Pancreas (tissue), 10 donors: ENCODE measurements at places on chromosomes 1 and 21.

DNA sequence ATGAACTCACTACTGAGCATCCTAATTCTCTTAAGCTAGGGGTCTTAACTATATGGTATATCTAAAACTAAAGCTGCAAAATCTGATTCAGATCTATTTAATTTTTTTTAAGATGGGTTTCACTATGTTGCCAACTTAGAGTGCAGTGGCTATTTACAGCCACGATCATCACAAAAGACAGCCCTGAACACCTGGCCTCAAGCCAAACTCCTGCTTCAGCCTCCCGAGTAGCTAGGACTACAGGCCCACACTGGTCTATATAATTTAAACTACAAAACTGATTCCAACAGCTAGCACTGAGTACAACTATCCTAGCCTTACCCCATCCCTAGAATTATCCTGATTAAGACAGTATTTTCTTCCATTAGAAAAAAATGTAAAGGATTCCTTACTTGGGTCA lies 37.1 kb downstream of the EIF4G3 start:
- no peak for DNase-seq

DNA sequence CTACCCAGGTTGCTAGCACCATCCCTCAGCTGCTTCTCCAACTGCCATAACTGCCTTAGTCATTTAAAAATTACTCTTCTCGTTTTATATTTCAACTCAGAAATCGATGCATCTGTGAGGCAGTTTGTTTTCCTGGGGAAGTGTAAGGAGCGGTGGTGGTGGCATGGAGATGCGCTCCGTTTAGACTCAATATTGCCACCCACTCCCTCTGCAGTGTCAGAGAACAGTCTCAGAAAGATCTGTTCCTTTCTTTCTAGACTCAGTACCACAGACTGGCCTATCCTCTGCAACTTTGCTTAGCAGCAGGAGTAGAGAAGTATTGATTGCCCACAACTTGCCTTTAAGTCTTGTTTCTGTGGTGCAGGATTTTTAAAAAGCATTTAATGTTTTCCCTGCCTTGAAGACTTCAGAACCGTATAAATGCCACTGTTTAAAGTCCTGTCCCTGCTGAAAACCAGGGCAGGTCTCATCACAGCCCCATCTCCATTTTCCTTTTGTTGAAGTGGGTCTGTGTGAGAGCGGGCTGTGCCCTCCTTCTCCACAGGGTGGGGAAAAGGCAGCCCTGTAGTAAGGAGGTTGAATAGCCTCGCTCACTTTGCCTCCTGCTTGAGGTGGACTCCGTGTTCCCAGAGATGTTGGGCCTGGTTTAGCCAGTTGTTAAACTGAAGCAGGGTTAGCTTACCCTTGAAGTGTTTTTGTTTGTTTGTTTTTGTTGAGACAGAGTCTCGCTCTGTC lies 105.2 kb downstream of the NFIA start:
- DNase-seq, result no peak

DNA sequence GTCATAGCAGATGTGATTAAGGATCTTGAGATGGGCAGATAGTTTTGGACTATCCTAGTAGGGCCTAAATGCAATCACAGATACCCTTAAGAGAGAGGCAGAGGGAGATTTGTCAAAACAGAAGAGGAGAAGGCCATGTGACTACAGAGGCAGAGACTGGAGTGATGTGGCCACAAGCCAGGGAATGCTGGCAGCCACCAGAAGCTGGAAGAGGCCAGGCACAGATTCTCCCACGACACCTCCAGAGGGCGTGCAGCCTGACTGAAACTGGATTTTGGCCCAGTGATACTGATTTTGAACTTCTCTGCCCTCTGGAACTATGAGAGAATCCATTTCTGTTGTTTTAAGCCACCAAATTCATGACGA lies 52.1 kb upstream of the EPS8L3 start:
- DNase-seq, result no peak

DNA sequence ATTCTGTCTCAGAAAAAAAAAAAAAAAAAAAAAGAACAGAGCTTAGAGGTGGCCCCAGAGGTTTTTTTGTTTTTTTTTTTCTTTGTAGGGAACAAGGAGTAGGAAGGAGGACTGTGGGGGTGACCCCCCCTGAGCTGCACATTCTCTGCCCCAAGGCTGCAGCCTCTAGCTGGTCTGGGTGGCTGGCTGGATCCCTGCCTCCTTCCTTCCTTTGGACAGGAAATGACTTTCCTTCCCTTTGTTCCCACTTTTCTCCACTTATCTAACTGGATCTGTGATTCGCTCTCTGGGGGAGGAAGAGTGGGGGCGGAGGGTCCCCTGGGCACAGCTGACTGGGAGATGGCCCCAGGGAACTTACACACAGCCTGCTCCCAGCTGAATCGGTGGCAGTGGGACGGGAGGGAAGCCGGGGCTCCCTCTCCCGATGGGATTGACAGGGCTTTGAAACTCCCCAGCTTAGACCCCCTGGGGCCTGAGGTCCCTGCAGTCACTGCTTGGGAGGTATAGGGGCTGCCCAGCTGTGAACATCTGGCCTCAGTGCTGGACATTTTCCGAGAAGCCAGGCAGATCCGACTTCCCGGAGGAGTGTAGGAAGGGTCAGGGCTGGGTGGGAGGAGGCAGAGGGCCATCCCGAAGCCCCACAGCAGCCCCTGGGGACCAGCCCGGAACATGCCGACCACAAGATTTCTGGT lies 2.1 kb downstream of the FBLIM1 start:
- DNase-seq, result no peak

- no peak for DNase-seq
These were observed 112.3 kb upstream of the TRABD2B start for GRCh38 chr1:48109390-48110013.

DNA sequence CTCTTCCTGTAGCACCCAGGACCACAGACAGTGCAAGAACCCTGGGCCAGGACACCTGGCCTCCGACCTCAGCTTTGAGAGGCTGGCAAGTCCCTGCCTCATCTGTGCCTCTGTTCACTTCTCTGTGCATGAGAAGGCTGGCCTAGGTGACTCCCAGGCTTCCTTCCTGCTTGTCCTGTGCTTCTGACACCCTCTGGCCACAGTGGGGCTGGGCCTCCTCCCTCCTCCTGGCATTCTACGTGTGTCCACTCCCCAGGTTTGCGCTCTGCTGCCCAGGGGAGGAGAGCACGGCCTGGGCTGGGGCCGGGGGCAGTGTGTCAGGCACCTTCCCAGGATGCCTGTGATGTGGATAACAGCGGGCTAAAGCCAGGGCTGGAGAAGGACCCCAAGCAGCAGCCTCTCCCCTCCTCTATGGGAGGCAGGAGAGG lies 30.3 kb upstream of the PKP1 start:
- DNase-seq, result no peak

- DNase-seq, result no peak
These were observed 97.6 kb upstream of the DYNLT5 start for GRCh38 chr1:66654643-66655042.
